Common myeloid progenitor, CD34-positive (primary cell): ENCODE measurements at places on chromosomes 6 and 20.

DNA sequence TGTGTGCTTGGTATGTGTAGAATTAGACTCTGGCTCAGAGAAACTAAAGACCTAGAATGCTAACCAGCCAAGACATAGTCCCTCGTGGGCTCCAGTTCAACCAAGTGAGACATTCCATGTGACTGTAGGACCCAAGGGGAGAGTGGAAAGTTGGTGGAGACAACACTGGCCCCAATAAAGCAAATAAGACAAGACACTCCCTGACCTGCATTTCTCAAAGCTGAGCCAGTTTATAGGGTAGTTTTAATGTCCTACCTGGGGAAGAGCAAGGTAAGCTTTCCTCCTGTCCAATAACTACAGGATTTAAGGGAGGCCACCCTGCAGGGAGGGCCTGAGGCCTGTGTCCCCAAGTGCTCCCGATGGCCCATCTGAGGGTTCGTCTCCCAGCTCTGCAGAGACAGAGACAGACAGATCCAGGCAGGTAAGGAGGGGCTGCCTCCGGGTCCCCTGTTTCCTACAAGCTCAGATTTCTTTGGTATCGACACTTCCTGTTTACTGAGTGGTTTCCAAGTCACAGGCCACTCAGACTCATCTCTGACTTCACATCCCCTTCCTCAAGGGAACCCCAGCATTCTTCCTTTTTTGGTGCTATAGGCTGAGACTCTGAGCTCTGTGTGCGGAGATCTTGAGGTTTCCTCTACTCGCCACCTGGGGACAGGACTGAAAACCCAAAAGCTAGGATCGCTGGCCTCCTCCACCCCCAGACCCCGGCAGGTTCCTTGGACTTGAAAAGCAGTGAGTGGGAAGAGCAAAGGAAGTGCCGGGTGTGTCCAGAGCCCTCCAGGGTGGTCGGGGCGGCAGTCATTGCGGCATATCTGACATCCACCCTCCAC is 92.4 kb downstream of the PRND start:
- no peaks in the 10 kb centered on the region for H3K27me3 ChIP-seq
- peak; percentile 94 for DNase-seq
- H3K4me3 ChIP-seq = peak overlapping the region; percentile 64
- peaks cover 11% of the 10 kb centered on the region for H3K36me3 ChIP-seq

DNA sequence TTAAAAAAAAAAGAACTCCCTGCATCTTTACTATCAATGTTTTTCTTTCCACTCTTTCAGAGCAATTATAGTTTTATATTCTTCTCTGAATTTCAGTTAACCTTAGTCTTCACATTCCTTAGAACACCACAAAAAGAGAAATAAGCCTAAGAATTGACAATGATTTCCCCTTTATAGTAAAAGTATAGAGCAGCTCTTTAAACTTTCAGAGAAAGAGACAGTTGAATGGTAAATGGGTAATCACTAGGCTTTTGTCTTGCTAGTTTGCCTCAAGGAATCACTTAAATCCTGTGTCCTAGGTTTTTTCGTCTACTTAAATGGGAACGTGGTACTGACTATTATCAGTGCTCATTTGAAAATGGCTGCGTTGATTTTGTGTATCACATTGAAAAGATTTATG is 31.8 kb downstream of the SLX4IP start:
- peaks cover 3% of the 10 kb centered on the region for H3K36me3 ChIP-seq
- DNase-seq = no peak
- peaks cover 36% of the 10 kb centered on the region for H3K4me1 ChIP-seq
- H3K4me3 ChIP-seq = no peak overlapping the region
- H3K27me3 ChIP-seq = no peaks in the 10 kb centered on the region

DNA sequence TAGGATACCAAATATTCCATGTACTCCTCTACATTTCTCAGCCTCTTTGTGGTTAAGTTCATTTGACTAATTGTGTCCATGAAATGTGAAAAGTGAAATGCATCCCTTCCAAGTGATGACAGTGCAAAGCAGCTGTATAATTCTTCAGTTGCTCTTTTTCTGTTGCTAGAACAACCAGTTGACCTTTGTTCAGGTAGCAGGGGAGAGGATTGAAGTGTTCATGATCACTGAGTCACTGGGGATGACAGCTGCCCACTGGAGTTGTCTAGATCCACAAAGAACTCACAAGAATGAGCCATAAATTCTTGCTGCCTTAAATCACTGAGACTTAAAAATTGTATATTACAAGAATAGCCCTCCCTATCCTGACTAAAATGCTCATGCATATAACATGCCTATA is 254.6 kb downstream of the EPHA7 start:
- H3K4me3 ChIP-seq = no peak overlapping the region
- no peaks in the 10 kb centered on the region for H3K4me1 ChIP-seq
- DNase-seq = no peak
- H3K27ac ChIP-seq = no peak overlapping the region

- peaks cover 30% of the 10 kb centered on the region for H3K4me1 ChIP-seq
- no peak overlapping the region for H3K4me3 ChIP-seq
- no peak overlapping the region for H3K27ac ChIP-seq
- H3K36me3 ChIP-seq = no peaks in the 10 kb centered on the region
- DNase-seq = peak; percentile 52
These were observed 160.6 kb downstream of the TMEM200A start for GRCh38 chr6:130526466-130526865.

GRCh38 chr6:39068391-39068790 is 19.8 kb downstream of the GLP1R start:
- H3K4me1 ChIP-seq = no peaks in the 10 kb centered on the region
- H3K4me3 ChIP-seq = no peak overlapping the region
- DNase-seq = no peak
- H3K27me3 ChIP-seq = peaks cover 5% of the 10 kb centered on the region
